SW 1271 (cell line): ENCODE measurements at places on chromosomes 12 and 14.

DNA sequence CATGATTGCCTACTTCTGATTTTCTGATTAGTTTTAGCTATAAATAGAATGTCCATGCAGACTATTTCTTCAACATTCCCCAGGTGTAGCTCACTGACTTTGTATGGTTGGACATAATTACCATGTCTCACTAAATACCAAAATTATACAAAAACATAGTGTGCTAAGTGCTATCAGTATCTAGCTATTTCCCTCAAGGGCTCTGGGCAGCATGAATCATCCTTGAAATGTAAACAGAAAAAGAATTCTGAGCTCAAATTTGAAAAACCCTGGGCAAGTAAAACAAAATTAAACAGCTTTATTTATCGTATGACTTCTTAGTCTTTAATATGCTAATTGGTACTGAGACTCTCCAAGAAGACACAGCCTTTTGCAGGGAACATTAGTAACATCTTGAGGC, 82.9 kb downstream of the SPATA7 start:
- DNase-seq = no peak

DNA sequence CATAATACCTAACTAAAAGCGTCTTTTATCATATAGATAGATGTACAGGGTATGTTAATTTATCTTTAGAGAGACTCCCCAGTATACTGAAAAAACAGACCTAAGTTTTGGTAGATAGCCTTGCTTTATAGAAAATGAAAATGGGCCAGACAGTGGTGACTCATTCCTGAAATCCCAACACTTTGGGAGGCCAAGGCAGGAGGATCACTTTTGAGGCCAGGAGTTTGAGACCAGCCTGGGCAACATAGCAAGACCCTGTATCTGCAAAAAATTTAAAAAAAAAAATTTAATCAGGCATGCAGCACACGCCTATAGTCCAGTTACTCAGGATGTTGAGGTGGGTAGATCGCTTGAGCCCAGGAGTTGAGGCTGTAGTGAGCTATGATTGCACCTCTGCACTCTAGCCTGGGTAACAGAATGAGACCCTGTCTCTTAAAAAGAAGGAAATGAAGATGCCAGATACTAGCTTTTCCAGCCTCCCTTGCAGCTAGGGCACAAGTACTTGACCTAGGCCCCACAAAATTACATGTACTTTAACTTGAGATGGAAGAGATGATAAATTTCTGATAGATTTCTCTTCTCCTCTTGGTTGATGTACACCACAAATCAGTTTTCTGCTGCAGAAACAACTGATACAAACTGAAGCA, 17.1 kb downstream of the RAP1B start:
- DNase-seq = no peak

DNA sequence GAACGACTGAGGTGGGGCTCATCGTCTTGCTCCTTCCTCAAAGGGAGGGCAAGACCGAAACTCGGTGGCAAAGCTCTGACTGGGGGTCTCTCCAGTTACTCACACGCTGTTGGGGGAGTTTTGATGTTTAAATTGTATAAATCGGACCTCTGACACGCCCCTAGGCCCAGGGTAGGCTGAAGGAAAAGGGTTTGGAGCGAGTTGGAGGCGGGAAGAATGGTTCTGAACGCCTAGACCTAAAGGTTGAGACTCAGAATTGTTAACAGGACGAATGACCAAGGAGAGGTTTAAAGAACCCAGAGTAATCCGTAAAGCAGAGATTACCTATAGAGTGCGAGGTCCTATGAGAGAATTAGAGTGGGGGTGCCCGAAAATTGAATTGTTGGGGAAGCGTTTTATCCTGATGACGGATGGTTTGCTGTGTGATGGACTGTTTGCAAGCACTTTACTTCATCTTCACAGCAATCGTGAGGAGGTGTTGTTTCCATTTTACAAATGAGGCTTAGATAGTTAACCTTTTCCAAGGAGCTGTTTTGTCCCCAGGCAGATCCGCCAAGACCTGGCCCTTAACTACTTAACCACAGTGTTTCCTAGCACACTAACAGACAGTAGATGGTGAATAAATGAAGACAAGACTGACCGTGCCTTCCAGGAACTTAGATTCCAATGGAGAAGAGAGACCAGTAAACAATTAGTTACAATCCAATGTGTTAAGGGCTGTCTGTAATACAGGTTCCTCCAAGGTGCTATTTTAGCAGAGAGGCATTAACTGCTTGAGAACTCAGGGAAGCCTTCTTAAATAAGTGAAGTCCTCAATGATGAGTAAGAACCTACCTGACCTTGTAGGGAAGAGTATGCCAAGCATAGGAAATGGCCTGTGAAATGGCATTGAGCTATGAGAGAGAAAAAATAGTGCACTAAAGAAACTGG, 929 bp upstream of the UBE2N start:
- no peak for DNase-seq

- DNase-seq = no peak
These were observed 7.6 kb upstream of the FLVCR2 start for GRCh38 chr14:75570797-75571196.

- no peak for DNase-seq
These were observed 12.6 kb downstream of the EFCAB11 start for GRCh38 chr14:89941830-89942377.

DNA sequence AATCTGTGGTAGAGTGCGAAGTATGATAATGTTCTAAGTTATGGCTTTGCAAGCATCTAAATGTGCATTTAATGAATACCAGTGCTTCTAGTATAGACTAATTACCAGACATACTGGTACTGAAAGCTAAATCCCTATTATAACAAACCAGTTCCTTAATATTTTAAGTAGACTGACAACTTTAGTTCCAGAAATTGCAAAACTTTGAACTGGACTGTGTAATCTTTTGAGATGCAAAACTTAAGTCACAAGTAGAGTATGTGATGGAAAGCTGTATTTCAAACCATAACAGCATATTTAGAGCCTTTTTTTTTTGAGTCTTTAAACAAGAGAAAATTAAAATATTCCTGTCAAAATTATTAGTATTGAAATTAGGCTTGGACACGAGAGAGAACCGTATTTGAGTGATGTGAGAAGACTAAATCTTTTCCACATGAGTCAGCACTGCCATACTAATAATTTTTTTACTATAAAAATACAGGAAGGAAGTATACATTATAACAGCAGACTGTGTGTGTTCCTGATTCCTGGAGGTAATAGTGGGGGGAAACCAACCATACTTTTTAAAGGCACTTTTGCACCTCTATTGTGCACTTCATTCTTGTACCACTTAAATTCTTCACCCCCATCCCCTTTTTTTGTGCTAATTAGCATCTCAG, 45.5 kb downstream of the PPM1A start:
- DNase-seq = no peak

- no peak for DNase-seq
These were observed 8.0 kb upstream of the GNPTAB start for GRCh38 chr12:101838628-101839323.

GRCh38 chr12:91993287-91994017, 152.2 kb downstream of the BTG1 start:
- no peak for DNase-seq

- DNase-seq = peak; percentile 40
These were observed 220.5 kb downstream of the BCAT1 start for GRCh38 chr12:24728366-24728765.

- peak; percentile 17 for DNase-seq
These were observed 13.0 kb downstream of the SLC25A3 start for GRCh38 chr12:98606359-98606988.

DNA sequence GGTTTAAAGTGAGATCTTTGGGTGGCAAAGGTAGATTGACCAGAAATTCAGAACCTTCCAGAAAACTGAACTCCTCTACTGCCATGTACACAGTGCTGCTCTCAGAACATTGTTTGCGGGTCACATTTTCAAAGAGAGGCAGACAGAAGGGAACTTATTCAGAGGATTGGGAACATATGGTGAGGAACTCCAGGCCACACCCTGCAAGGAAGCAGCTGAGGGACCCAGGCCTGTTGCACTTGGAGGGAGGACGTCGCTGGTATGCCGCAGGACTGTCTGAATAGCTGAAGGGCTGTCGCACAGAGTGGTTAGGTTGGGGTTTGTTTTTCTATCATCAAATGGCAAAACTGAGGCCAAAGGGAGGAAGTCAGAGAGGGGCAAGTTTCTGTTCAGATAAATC, 441.1 kb downstream of the DPF3 start:
- no peak for DNase-seq

GRCh38 chr12:67269633-67270573, 745 bp downstream of the CAND1 start:
- no peak for DNase-seq

DNA sequence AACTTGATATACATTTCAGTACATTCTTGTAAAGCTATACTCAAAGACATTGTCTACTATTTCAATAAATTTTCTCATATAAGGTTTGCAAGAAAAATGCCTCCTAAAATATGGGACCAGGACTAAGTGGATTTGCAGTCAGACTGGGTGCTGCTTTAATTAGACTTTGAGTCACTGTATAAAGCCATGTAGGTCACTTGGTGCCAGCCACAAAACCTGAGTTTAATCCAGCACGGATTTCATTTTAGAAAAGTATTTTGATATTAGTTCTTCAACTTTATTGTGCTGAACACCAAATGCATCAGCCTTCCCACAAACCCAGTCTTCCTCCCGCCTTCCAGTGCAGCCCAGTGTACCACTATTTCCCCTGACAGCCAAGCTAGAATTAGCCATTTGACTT, 9.9 kb upstream of the NID2 start:
- DNase-seq = no peak

- no peak for DNase-seq
These were observed 68.5 kb downstream of the AEBP2 start for GRCh38 chr12:19507823-19508222.

DNA sequence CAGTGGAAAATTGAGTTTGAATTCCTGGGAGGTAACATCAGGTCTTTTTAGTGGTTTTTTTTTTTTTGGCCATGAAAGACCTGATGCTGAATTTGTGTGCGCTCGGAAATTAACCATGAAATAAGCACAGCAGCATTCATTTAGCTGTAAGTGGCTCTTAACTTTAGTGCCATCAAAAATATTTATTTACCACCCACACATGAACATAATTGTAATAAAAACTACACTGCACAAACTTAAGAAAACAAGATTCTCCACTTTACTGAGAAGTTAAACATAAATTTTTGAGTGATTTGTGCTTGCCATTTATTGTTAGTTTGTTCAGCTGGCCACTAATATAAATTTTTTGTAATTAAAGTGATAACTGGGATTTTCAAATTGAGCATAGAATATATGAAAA, 2.4 kb downstream of the SLC41A2 start:
- DNase-seq = no peak

- DNase-seq = no peak
These were observed 55.1 kb downstream of the SSH1 start for GRCh38 chr12:108802101-108802961.
